Endothelial cell of umbilical vein (primary cell): ENCODE measurements at places on chromosomes 13 and 19. TPM values are rescaled to one million over a fixed set of nuclear protein-coding genes. Genes with fewer than 3 reads are reported as not detected.
A peak's percentile ranks its signal among the peaks of the same experiment; 100 is the strongest.

- no peak for DNase-seq
Measured at GRCh38 chr13:30696278-30697176, 38.8 kb upstream of the ALOX5AP start.

- DNase-seq, result no peak
Measured at GRCh38 chr13:32903720-32904119, 112.5 kb upstream of the KL start.

GRCh38 chr19:16400911-16401591, 70.7 kb downstream of the EPS15L1 start:
- no peak for DNase-seq

GRCh38 chr13:98377635-98378378, 199.1 kb downstream of the STK24 start:
- DNase-seq, result no peak

DNA sequence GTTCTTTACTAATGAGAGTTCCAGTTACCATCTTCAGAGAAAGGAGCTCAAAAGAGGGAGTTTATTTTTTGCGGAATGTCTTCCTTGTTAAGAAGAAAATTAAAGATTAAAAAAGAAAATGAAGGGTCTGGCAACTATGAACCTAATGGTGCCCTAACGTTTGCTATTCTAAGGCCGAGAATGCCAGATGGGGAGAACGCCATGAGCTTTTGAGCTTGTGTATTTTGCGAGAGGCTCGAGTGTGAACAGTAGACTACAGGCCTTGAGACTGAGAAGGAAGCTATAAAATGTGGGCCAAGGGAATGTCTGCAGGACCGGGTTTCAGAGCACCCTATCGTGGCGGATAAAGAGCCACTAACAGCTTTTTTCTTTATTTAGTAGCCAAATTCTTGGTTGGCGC, 6.7 kb downstream of the FGF14 start:
- no peak for DNase-seq

DNA sequence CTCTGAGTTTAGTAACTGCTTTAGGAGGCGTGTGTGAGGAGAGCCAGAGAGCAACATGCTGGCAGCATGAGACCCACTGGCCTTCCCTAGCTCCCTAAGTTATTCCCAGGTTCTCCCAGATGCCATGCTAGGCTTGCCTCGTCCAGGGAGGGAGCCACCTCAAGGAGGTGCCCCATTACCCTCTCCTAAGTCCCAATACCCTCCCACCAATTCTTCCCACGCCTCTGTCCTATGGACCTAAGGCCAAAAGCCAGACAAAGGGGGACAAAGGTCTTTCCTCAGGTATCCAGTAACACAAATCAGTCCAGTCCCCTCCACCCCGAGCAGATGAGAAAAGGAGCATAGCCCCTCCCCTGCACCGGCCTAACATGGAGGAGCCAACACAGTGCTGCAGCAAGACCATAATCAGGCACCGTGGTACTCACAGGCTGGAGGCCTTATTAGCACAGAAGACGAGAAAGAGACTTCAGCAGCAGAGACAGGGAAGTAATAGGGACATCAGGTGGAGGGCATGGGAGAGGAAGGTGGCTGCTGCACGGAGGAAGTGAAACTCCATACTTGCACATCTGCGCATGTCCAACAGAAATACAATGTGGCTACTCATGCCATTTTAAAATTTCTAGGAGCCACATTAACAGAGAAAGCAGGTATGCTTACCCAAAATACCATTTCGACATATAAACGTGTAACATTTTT, 46.3 kb downstream of the BRD4 start:
- DNase-seq, result no peak

DNA sequence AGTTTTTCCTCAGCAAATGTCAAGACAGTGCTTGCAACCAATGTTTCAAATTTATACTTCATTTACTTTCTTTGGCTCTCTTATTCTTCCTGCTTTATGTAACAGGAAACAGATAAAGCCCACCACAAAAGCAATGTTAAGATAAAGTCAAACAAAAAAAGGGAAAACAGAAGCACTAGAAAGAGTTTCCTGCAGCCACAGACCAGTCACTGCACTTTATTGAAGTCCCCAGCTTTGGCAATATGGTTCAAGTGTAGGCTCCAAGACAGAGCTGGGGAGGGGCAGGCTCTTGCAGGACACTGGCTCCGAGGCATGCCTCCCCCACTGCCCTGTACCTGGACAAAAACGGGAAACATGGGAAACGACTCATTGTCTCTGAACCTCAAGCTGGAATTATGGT, 15.3 kb upstream of the CDC16 start:
- DNase-seq, result peak; percentile 73

DNA sequence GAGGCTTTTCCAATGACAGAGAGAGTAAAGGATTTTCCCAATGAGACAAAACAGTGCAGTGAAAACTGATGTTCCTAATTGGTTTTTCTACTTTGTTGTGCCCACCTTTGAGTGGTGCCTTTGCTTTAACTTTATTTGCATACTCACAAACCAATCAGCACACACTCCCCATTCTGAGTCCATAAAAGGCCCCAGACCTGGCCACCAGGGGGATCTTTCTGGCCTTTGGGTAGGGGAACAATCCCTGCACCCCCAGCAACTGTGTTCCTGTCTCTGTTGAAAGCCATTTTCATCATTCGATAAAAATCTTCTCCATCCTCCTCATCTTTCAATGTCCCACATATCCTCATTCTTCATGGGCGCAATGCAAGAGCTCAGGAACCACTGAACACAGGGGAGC, 252.8 kb downstream of the B3GLCT start:
- DNase-seq, result no peak

GRCh38 chr13:33311040-33311439, 25.5 kb upstream of the STARD13 start:
- no peak for DNase-seq

DNA sequence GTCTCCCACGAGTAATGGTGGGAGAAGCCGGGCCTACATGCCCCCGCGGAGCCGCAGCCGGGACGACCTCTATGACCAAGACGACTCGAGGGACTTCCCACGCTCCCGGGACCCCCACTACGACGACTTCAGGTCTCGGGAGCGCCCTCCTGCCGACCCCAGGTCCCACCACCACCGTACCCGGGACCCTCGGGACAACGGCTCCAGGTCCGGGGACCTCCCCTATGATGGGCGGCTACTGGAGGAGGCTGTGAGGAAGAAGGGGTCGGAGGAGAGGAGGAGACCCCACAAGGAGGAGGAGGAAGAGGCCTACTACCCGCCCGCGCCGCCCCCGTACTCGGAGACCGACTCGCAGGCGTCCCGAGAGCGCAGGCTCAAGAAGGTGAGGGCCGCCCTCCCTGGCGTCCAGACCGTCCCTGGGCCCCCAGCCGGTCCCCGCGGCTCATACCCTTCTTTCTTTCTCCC, 1.4 kb upstream of the USF2 start:
- DNase-seq, result no peak

GRCh38 chr19:12095111-12095790, 30.7 kb downstream of the ZNF844 start:
- no peak for DNase-seq

DNA sequence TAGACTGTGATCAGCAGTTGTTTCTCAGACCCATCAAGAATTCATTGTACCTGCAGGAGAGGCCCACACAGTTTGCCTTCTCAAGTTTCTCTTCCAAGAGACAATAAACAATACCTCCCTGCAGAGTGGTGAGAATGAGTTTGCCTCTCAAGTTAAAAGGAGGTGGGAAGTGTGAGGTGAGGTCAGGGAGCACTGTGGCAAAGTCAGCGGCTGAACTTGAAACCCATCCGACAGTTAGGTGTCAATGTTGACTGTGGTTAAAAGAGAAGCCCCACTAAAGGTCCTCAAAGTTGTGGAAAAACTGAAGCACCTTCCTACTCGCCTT, 72.9 kb upstream of the TSC22D1 start:
- no peak for DNase-seq

DNA sequence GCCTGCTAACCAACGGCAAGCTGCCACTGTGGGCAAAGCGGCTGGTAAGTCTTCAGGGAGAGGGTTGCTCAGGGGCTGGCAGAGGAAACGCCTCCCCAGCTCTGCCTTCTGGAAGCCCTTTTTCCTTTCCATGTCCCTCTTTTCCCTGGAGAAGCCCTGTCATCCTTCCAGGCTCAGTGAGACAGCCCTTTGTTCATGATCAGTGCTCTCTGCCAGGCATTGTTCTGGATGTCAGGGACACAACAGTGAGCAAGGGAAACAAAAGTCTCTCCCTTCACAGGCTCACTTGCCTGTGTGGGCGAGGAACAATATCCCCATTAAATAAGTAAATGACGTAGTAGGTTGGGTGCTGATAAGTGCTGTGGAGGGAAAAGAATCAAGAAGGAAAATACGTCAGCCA, 13.9 kb upstream of the OVOL3 start:
- DNase-seq, result peak; percentile 11

- DNase-seq, result no peak
Measured at GRCh38 chr13:46555722-46556417, 2.9 kb downstream of the LRCH1 start.

GRCh38 chr19:29926801-29927200, 15.2 kb upstream of the URI1 start:
- DNase-seq, result no peak

- no peak for DNase-seq
Measured at GRCh38 chr13:82439159-82439904, 1442.9 kb downstream of the SLITRK1 start.

DNA sequence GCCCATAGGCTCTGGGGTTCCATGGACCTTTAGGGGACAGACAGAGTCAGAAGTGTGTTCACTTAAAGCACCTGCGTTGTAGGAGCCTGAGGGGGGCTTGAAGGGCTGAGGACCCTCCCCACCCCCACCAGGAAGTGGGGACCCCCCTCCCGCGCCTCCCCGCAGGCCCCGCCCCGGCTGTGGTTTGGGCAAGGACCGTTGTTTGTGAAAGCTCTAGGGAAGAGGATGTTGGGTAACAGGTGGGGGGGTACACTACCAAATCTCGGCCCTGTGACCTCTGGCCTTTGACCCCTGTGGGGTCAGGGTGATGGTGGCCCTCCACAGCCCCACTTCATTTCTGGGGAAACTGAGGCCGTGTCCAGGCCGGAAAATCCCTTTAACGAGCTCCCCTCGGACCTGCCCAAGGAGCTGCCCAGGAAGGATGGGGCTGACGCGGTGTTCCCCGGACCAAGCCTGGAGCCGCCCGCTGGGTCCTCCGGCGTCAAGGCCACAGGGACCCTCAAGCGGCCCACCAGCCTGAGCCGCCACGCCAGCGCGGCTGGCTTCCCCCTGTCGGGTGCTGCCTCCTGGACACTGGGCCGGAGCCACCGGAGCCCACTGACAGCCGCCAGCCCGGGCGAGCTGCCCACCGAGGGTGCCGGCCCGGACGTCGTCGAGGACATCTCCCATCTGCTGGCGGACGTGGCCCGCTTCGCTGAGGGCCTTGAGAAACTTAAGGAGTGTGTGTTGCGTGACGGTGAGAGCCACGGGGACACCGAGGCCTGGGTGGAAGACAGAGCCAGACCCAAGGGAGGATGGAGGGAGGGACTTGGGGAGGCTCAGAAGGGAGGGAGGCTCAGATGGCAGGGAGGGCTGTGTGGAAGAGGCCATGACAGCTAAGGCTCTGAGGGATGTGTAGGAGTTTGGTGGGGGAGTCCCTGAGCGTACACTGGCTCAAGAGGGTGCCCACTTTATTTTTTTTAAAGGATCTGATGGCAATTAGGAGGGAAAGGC, 1.3 kb downstream of the ARHGAP45 start:
- DNase-seq, result no peak

DNA sequence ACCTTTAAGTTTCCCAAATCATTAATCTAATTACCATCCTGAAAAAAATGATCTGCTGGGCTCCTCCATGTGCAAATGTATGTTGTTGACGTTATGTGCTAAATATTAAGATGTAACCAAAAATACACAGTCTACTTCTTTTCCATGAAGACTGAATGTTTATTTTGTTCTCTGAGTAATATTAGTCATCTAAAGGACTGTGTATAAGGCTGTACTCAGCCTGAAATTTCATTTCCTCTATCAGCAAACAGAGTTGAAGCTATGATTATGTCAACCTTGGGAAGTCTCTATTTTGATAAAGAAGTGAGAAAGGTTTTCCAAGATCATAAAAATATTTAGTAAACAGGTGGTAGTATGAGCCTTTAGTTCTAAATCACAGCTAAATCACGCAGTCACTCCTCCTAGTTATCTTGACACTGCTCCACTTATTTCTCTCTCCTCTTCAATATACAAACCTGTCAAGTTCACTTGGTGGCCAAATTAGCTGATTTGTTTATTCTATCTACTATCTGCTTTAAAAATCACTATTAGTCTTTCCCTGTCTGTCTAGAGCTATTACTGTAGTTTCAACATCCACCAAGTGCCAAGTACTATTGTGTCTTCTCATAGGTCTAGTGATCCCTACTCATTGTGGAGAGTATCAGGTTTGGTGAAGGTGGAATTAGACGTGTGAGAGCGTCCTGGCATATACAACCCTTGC, 211.7 kb upstream of the STARD13 start:
- peak; percentile 89 for DNase-seq

DNA sequence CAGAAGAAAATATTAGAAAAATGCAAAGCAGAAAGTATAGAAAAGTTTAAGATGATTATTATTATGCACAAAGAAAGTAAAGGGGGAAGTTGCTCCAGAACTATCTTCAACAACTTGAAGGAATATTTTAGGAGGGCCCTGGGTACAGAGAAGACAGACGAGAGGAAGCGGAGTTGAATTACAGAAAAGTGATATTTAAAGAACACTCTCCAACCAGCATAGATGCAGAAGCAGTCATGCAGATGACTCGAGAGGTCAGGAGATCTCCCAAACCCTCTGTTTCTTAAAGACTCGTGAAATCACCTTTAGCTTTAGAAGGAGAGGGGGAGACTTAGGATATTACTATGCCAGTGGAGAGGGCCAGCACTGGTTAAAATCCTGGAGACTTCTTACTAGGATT, 8.5 kb upstream of the SHISA2 start:
- DNase-seq, result no peak

GRCh38 chr19:29285187-29285687, 72.3 kb upstream of the UQCRFS1 start:
- no peak for DNase-seq

GRCh38 chr13:43445668-43446067, 341.1 kb downstream of the ENOX1 start:
- no peak for DNase-seq

The PSG6 gene
- not detected in 2 replicates for polyA plus RNA-seq

The ATP4B gene
- 0.05 and 0.06 TPM in 2 replicates for polyA plus RNA-seq

The WDR87 gene
- polyA plus RNA-seq, result under 0.01 TPM in 1 of 2 replicates, not detected in the other

The CBY2 gene
- not detected in 2 replicates for polyA plus RNA-seq

The CYSLTR2 gene
- polyA plus RNA-seq, result 0.05 and 0.10 TPM in 2 replicates

The DHDH gene
- polyA plus RNA-seq, result not detected in 2 replicates

The IRGC gene
- polyA plus RNA-seq, result not detected in 2 replicates

The ELAVL3 gene
- not detected in 2 replicates for polyA plus RNA-seq

The LILRA1 gene
- not detected in 2 replicates for polyA plus RNA-seq

The PRSS57 gene
- polyA plus RNA-seq, result not detected in 2 replicates

The TNFSF13B gene
- polyA plus RNA-seq, result 0.08 and 0.18 TPM in 2 replicates

The SULT2A1 gene
- polyA plus RNA-seq, result not detected in 2 replicates

The SLC6A16 gene
- 0.72 and 1.1 TPM in 2 replicates for polyA plus RNA-seq

The PALM3 gene
- 0.08 TPM in 2 replicates for polyA plus RNA-seq

The ZNF570 gene
- 0.84 and 1.0 TPM in 2 replicates for polyA plus RNA-seq
